ENCODE measurements at places on chromosomes 7 and 10.

- no peak overlapping the region for H3K4me3 ChIP-seq
- H3K4me1 ChIP-seq, result no peaks in the 10 kb centered on the region
- DNase-seq, result no peak
- H3K27me3 ChIP-seq, result no peaks in the 10 kb centered on the region
- H3K36me3 ChIP-seq, result no peaks in the 10 kb centered on the region
- no peak overlapping the region for H3K27ac ChIP-seq
Measured at GRCh38 chr7:126483972-126484371, 768.8 kb downstream of the GRM8 start.

GRCh38 chr10:42950606-42951485 lies 126.0 kb upstream of the RET start:
- no peaks in the 10 kb centered on the region for H3K27me3 ChIP-seq
- no peaks in the 10 kb centered on the region for H3K4me1 ChIP-seq
- no peaks in the 10 kb centered on the region for H3K36me3 ChIP-seq
- H3K4me3 ChIP-seq, result no peak overlapping the region
- H3K27ac ChIP-seq, result no peak overlapping the region

DNA sequence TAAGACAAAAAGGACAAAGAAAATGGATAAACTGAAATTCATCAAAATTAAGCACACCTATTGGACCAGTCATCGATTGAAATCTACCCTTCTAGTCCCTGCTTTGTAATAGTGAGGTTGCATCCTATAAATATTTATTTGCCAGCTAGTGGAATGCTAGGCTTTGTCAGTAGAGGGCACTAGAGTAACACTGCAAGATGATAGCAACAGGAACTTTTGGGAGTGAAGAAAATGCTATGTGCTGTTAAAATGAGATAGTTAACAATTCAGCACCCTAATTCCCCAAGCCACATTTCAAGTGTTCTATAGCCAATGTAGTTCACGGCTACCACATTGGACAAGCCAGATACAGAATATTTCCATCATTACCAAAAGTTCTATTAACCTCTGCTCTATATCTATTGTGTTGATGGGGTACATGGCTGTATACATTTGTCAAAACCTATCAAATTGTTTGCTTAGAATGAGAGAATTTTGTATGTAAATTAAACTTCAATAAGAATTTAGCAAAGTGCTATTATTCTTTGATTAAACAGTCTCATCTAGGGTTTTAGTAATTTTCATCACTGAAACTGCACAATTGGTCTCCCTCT lies 69.8 kb downstream of the LSMEM1 start:
- no peak for DNase-seq
- H3K4me1 ChIP-seq, result no peaks in the 10 kb centered on the region
- no peaks in the 10 kb centered on the region for H3K27me3 ChIP-seq
- no peaks in the 10 kb centered on the region for H3K36me3 ChIP-seq
- no peak overlapping the region for H3K27ac ChIP-seq

- DNase-seq, result no peak
- no peaks in the 10 kb centered on the region for H3K27me3 ChIP-seq
Measured at GRCh38 chr7:4014346-4015050, 667.6 kb upstream of the FOXK1 start.

Measured in pancreas (tissue), 10 donors.